ENCODE measurements at places on chromosomes 7 and 10. TPM values are rescaled to one million over a fixed set of nuclear protein-coding genes. Genes with fewer than 3 reads are reported as not detected.
A peak's percentile ranks its signal among the peaks of the same experiment; 100 is the strongest.

DNA sequence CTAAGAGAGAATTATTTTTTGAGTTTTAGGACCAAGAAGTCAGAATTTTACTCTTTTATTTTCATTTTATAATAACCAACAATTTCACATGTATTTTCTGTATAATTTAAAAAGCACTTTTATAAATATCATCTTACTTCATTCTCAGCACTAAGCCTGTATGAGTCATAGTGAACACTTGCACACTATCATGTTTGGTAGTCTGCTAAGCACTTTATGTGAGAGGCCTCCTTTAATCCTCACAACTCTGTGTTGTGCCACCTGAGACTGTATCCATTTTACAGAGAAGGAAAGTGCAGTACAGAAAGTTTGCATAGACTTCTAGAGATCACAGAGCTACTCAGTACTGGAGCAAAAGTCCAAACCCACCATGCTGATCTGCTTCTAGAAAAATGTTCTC is 939.6 kb downstream of the NRG3 start:
- no peak for DNase-seq

Gene LGI1
- 2.2 TPM for total RNA-seq

Gene CPA4
- total RNA-seq, result not detected

- no peak for DNase-seq
Observed at GRCh38 chr10:56142092-56142728, 218.8 kb downstream of the ZWINT start.

Gene PDK4
- 559 TPM for total RNA-seq

Gene RARRES2
- total RNA-seq, result 70.9 TPM

- DNase-seq, result no peak
Observed at GRCh38 chr10:47060356-47060755, 149.1 kb downstream of the PTPN20 start.

- no peak for DNase-seq
Observed at GRCh38 chr7:54856856-54857255, 97.8 kb upstream of the SEC61G start.

- DNase-seq, result peak; percentile 69
Observed at GRCh38 chr7:134669845-134670373, 23.3 kb downstream of the BPGM start.

All from stomach (tissue), 19 donors.